Spleen (tissue), 13 donors: ENCODE measurements at places on chromosomes 5 and 9. TPM values are rescaled to one million over a fixed set of nuclear protein-coding genes. Genes with fewer than 3 reads are reported as not detected.

GRCh38 chr9:14029806-14030374 is 284.1 kb downstream of the NFIB start:
- H3K27ac ChIP-seq, result no peak overlapping the region
- DNase-seq, result no peak
- H3K27me3 ChIP-seq, result no peaks in the 10 kb centered on the region
- no peaks in the 10 kb centered on the region for H3K4me1 ChIP-seq
- H3K36me3 ChIP-seq, result no peaks in the 10 kb centered on the region
- no peak overlapping the region for H3K4me3 ChIP-seq

DNA sequence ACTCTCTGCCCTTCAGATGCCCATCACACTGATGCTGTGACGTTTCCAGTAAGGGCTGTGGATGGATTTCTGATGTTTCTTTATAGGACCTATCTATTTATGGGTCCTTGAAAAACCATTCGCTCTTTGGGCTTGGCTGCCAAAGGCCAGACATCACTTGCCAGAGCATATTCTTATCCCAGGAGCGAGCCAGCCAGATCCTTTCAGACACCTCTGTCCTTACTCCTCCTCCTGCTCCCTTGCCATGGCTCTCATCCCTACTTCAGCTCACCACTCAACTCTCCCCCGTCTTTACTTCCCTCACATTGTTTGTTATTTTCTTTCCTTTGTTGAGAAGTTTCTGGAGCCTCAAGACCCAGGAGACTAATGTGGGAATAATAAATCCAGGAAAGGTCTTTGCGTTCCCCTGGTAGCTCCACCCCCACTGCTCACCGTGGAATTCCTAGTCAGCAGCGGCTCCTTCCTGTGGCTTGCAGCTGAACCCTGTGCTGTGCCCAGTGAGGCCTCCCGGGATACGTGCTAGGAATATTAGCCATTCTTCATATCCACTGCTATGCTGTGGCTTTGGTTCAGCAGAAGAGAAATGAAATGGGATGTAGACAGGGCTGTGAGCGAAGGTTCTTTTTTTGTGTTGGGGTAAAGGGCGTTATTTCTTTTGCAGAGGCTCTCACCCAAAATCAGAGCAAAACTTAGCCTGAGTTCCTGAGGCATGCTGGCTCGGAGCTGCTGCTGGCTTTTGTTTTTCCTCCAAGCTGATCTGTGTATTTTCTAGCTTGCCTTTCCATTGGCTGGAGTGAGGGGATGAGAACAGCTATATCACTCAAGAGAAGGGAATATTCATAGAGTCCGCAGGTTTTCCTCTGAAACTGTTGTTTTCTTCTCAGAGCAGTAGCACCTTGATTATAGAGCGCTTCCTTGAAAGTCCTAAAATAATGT is 171.1 kb downstream of the SAXO1 start:
- H3K27me3 ChIP-seq, result no peaks in the 10 kb centered on the region
- no peaks in the 10 kb centered on the region for H3K36me3 ChIP-seq
- no peak for DNase-seq
- H3K4me1 ChIP-seq, result no peaks in the 10 kb centered on the region

- H3K36me3 ChIP-seq, result no peaks in the 10 kb centered on the region
- DNase-seq, result no peak
- H3K27ac ChIP-seq, result no peak overlapping the region
- H3K4me3 ChIP-seq, result no peak overlapping the region
- H3K4me1 ChIP-seq, result no peaks in the 10 kb centered on the region
Measured at GRCh38 chr5:9644630-9645029, 14.5 kb upstream of the TAS2R1 start.

DNA sequence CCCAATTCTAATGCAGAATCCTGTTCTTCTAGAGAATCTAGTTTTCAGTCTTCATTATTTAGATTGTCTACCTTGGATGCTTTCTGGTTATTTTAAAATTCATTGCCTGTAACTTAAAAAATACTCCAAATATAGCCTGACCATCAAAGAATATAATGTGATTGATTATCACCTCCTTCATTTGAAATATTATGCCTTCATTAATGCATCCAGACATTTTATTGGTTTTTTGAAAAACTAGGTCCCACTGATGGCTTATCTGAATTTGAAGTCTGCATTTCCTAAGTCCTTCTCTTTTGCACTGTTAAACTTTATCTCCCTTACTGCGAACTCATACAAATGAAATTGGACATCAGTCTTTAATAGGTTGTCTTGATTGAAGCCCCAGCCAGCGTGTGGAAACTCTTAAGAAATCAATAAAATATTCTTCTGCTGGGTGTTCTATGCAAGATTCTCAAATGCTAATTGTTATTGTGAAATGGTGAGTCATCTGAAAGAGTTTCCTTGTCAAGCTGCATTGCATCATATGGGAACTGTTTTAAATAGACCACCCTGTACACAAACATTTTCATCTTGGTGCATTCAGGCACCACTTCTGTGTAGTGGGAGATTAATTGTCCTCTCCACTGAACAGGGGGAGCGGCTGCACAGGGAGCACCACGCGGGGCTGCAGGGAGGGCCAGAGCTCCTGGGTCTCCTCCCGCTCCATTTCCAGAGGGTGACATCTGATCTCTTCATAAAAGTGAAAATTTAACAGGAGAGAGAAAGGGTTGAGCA is 92.3 kb upstream of the FANCC start:
- no peaks in the 10 kb centered on the region for H3K4me1 ChIP-seq
- no peak overlapping the region for H3K4me3 ChIP-seq
- DNase-seq, result no peak
- H3K27ac ChIP-seq, result no peak overlapping the region
- H3K36me3 ChIP-seq, result no peaks in the 10 kb centered on the region
- H3K27me3 ChIP-seq, result no peaks in the 10 kb centered on the region

DNA sequence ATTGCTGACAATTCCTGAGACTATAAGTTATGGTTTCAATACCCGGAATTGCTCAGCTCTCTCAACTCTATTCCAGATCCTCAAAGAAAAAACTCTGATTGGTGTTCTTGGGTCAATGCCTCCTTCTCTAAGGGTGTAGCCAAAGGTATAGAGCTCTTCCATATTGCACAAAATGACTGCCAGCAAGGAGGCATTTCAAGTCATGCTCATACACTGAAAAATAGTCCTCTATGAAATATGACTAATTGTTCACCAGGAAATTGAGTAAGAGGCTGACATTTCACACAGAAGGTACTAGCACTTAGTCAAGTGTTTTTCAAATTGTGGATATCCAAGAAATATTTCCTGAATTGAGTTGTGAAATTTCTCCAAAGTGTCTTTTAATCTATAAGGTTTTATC is 111.1 kb upstream of the KLF9 start:
- no peak overlapping the region for H3K27ac ChIP-seq
- no peaks in the 10 kb centered on the region for H3K4me1 ChIP-seq
- no peak overlapping the region for H3K4me3 ChIP-seq
- H3K36me3 ChIP-seq, result no peaks in the 10 kb centered on the region

GRCh38 chr9:120382453-120382852 is 197.5 kb downstream of the CDK5RAP2 start:
- H3K36me3 ChIP-seq, result no peaks in the 10 kb centered on the region
- no peaks in the 10 kb centered on the region for H3K27me3 ChIP-seq
- DNase-seq, result no peak
- H3K4me1 ChIP-seq, result peaks cover 7% of the 10 kb centered on the region
- no peak overlapping the region for H3K4me3 ChIP-seq
- H3K27ac ChIP-seq, result no peak overlapping the region

GRCh38 chr9:86809759-86810367 is 137.4 kb downstream of the GAS1 start:
- DNase-seq, result no peak
- no peak overlapping the region for H3K4me3 ChIP-seq
- H3K4me1 ChIP-seq, result no peaks in the 10 kb centered on the region
- H3K27ac ChIP-seq, result no peak overlapping the region

DNA sequence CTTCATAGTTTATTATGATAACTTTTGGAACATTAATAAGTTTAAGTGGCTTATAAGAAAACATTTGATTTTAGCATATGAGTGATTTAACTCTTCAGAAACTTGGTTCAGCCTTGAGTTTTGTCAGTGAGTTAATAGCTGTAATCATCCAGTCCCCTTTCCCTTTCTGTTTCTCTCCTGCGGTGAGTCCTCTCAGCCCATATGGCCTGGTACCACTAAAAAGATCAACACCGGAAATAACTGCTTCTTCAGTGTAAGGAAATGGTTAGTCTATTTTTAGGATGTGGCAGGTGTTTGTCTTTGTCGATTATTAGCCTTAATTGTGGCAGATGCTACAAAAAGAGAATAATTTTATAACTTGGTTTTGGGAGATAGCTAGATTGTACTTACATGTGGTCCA is 120.2 kb upstream of the GRHPR start:
- H3K4me3 ChIP-seq, result no peak overlapping the region
- H3K27me3 ChIP-seq, result no peaks in the 10 kb centered on the region

DNA sequence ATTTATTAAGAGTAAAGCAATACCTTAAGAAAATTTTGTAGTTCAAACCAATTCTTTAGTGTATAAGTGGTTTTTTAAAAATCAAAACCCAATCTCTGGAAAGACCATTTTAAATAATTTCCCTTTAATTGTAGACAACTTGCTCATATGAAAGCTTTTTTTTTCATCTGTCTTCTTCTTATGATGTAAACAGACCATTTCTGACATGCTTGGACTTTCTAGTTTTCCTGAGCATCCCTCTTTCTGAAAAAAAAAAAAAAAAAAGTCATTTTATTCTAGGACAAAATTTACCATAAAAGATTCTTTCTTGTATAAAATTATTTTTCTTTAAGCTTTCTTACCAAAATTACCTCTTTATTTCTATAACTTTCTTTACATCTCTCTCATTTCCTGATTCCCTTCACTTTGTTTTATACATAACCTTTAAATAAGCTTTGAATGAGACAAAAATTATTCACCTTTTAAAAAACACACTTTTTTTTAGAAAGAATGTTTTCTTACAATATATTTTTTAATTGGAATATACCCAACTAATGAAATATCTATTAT is 67.5 kb downstream of the COL15A1 start:
- no peak overlapping the region for H3K4me3 ChIP-seq
- H3K4me1 ChIP-seq, result peaks cover 11% of the 10 kb centered on the region
- no peak for DNase-seq
- no peaks in the 10 kb centered on the region for H3K27me3 ChIP-seq

- H3K4me3 ChIP-seq, result no peak overlapping the region
- DNase-seq, result no peak
- no peaks in the 10 kb centered on the region for H3K27me3 ChIP-seq
- H3K4me1 ChIP-seq, result no peaks in the 10 kb centered on the region
- H3K36me3 ChIP-seq, result no peaks in the 10 kb centered on the region
Measured at GRCh38 chr5:150788977-150789376, 10.4 kb downstream of the SMIM3 start.

- H3K4me3 ChIP-seq, result no peak overlapping the region
- no peaks in the 10 kb centered on the region for H3K36me3 ChIP-seq
- no peak for DNase-seq
- H3K27me3 ChIP-seq, result no peaks in the 10 kb centered on the region
- no peaks in the 10 kb centered on the region for H3K4me1 ChIP-seq
- H3K27ac ChIP-seq, result no peak overlapping the region
Measured at GRCh38 chr5:57785946-57786345, 303.3 kb upstream of the ACTBL2 start.

DNA sequence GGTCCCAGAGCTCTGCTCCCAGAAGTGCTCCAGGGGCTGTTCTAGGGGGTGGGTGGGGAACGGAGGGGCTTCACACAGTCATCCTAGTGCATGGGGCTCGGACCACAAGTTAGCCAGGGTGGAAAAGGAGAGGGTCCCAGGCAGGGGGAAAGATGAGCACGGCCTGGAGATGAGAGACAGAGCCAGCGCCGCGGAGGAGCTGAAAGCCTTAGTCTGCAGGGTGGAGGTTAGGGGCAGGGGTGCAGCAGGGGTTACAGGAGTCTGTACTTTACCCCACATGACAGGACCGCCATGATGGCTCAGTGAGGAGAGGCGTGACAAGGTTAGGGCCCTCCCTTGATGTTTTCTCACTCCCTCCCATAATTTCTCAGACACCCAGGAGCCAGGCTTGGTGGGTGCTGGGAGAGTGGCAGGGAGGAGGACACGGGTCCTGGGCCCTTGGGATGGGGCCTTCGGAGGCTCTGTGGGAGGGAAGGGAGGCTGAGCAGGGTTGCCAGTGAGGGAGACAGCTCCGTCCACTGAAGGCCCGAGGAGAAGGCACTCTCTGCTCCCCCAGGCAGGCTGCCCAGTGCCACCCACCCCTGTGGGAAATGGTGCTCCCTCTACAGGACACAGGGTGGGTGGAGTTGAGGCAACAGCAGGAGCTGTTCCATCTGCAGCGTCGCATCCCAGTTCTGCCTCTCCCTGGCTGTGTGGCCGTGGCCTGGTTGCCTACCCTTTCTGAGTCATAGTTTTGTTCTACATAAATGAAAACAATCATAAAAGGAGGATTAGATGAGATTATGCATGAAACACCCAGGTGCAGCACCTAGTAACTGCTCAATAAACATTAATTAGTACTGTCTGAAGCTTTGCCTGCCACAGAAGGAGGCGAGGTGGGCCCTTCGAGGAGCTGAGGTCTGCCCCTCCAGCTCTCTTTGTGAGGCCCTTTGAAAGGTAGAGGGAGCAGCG is 66.2 kb downstream of the NDST1 start:
- H3K36me3 ChIP-seq, result no peaks in the 10 kb centered on the region
- no peak overlapping the region for H3K4me3 ChIP-seq
- no peak for DNase-seq
- no peaks in the 10 kb centered on the region for H3K4me1 ChIP-seq
- H3K27ac ChIP-seq, result no peak overlapping the region
- H3K27me3 ChIP-seq, result no peaks in the 10 kb centered on the region

GRCh38 chr5:55364537-55365055 is 56.8 kb downstream of the MTREX start:
- no peaks in the 10 kb centered on the region for H3K27me3 ChIP-seq
- H3K27ac ChIP-seq, result no peak overlapping the region
- peaks cover 4% of the 10 kb centered on the region for H3K36me3 ChIP-seq
- DNase-seq, result no peak
- H3K4me1 ChIP-seq, result no peaks in the 10 kb centered on the region

DNA sequence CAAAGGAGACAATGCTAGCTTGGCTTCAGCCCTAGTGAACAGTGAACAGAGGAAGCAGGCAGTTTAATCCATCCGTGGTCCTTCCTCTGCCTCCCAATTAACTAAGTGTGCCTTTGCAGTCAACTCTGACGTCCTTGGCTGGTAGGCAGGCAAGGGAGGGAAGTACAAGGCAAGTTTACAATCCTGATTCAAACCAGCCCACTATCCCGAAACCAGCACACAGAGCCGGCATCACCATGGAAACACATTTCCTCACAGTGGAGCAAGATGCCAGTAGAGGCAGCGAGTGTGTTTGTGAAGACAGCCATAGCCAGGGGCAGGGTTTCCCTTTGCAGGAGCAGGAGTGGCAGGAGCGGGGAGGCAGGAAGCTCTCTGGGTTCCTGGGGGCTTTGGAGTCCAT is 73.9 kb downstream of the GOLPH3 start:
- H3K27ac ChIP-seq, result peak overlapping the region; percentile 33
- no peak for DNase-seq
- no peak overlapping the region for H3K4me3 ChIP-seq
- H3K4me1 ChIP-seq, result peaks cover 12% of the 10 kb centered on the region
- H3K36me3 ChIP-seq, result peaks cover 35% of the 10 kb centered on the region

The MARCHF3 gene
- total RNA-seq, result 14.8 TPM

The PCDHB11 gene
- total RNA-seq, result 3.4 TPM

The TNFSF8 gene
- total RNA-seq, result 19.2 TPM

The CCNO gene
- not detected for total RNA-seq

The IL17B gene
- not detected for total RNA-seq

The LAMC3 gene
- 36.2 TPM for total RNA-seq

The PDE6A gene
- total RNA-seq, result not detected

The SPINK4 gene
- not detected for total RNA-seq

The CYLC2 gene
- total RNA-seq, result not detected

The ZNF462 gene
- 35.5 TPM for total RNA-seq

The HCN1 gene
- not detected for total RNA-seq
